H1 (cell line): ENCODE measurements at places on chromosomes 5 and 9. TPM values are rescaled to one million over a fixed set of nuclear protein-coding genes. Genes with fewer than 3 reads are reported as not detected.
A peak's percentile ranks its signal among the peaks of the same experiment; 100 is the strongest.

GRCh38 chr5:62606878-62607277 lies 28.3 kb downstream of the LRRC70 start:
- no peaks in the 10 kb centered on the region for H3K36me3 ChIP-seq
- no peak for DNase-seq
- no peak overlapping the region for H3K27ac ChIP-seq
- H3K4me3 ChIP-seq: no peak overlapping the region

GRCh38 chr9:7079051-7079450 lies 321.3 kb downstream of the KDM4C start:
- H3K36me3 ChIP-seq: no peaks in the 10 kb centered on the region; the same call in 1 of the 2 replicates
- H3K27ac ChIP-seq: no peak overlapping the region
- DNase-seq: no peak
- no peaks in the 10 kb centered on the region for H3K4me1 ChIP-seq

- H3K4me1 ChIP-seq: peaks cover 3% of the 10 kb centered on the region; the same call in 1 of the 2 replicates
- no peak overlapping the region for H3K4me3 ChIP-seq
- DNase-seq: no peak
- H3K27me3 ChIP-seq: no peaks in the 10 kb centered on the region
These were observed 88.9 kb downstream of the SNCAIP start for GRCh38 chr5:122400938-122401337.

DNA sequence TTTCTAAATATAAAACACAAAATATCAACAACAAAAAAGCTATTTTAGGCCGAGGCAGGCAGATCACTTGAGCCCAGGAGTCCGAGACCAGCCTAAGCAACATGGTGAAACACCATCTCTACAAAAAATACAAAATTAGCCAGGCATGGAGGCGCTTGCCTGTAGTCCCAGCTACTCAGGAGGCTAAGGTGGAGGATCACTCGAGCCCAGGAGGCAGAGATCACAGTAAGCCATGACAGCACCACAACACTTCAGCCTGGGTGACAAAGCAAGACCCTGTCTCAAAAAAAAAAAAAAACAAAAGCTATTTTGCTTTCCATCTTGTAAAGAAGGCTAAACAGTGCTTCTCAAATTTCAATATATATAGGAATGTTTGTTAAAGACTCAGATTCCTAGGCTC lies 11.3 kb downstream of the C5orf15 start:
- H3K27ac ChIP-seq: no peak overlapping the region
- no peaks in the 10 kb centered on the region for H3K27me3 ChIP-seq
- no peak for DNase-seq

- no peaks in the 10 kb centered on the region for H3K36me3 ChIP-seq
- DNase-seq: peak; percentile 36
- no peak overlapping the region for H3K4me3 ChIP-seq
- no peaks in the 10 kb centered on the region for H3K4me1 ChIP-seq
- no peak overlapping the region for H3K27ac ChIP-seq
These were observed 6.4 kb upstream of the ZFR start for GRCh38 chr5:32450952-32451351.

DNA sequence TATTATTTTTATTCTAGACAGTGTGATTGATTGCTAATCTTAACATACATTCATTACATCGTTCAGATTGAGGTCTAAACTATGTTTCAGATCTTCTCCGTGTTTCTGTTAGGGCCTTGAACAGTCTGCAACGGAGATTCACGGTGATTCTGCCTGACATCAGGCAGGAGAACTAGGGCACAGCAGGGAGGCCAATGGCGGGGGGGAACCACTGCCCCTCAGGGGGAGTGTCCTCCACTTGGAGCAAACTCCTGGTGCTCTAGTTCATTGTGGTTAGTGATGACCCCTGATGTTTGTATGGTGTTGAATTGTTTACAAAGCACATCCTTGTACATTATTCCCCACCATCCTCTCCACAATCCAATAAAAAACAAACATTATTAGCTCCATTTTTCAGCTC lies 173.5 kb downstream of the ZNF608 start:
- H3K27ac ChIP-seq: no peak overlapping the region
- H3K4me1 ChIP-seq: 0 out of 2 replicates have a peak, but pooled peaks cover 2% of the 10 kb centered on the region
- H3K4me3 ChIP-seq: no peak overlapping the region
- no peak for DNase-seq

DNA sequence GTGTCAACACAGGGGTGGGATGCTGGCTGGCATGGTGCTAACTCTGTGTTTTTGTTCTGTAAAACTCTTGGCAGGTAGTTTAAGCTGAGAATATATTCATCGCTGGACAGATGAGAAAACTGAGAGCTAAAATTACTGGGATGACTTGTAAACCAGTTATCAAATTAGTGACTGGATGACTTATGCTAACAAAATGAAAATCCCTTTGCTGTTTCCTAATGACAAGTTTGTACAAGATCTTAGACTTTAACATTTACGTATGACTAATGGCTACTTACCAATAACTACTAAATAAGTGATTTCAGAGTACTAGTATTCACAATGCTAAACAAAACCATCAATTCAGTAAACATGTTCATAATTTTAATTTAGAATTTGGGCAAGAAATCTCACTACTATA lies 854.8 kb upstream of the ARRDC3 start:
- no peak overlapping the region for H3K27ac ChIP-seq
- H3K4me3 ChIP-seq: no peak overlapping the region
- H3K36me3 ChIP-seq: no peaks in the 10 kb centered on the region
- no peaks in the 10 kb centered on the region for H3K4me1 ChIP-seq

GRCh38 chr5:172091956-172092732 lies 85.7 kb upstream of the FBXW11 start:
- H3K36me3 ChIP-seq: no peaks in the 10 kb centered on the region
- peaks cover 3% of the 10 kb centered on the region; the same call in 1 of the 2 replicates for H3K4me1 ChIP-seq
- H3K27me3 ChIP-seq: no peaks in the 10 kb centered on the region
- H3K27ac ChIP-seq: no peak overlapping the region

The SPATA31D1 gene
- total RNA-seq: not detected in 2 replicates

The ZNF782 gene
- total RNA-seq: 5.2 and 7.4 TPM in 2 replicates

- H3K36me3 ChIP-seq: no peaks in the 10 kb centered on the region
- no peak within 1 kb of the TSS for H3K27ac ChIP-seq
- peaks cover 28% of the 10 kb centered on the region for H3K27me3 ChIP-seq
- peak within 1 kb of the TSS; percentile 36 for H3K4me3 ChIP-seq
- no peak for DNase-seq
These were observed at the start of gene KCNIP1 for GRCh38 chr5:170503990-170504596. KCNIP1 (plus strand) TSS chr5:170504020.

GRCh38 chr9:80144856-80145255 lies 573.1 kb downstream of the TLE4 start:
- no peak overlapping the region for H3K27ac ChIP-seq
- H3K4me1 ChIP-seq: no peaks in the 10 kb centered on the region
- no peak for DNase-seq
- H3K36me3 ChIP-seq: no peaks in the 10 kb centered on the region

The C9orf40 gene
- 10.8 and 11.2 TPM in 2 replicates for total RNA-seq

GRCh38 chr9:126430124-126430523 lies 103.5 kb downstream of the MVB12B start:
- no peak overlapping the region for H3K27ac ChIP-seq
- no peaks in the 10 kb centered on the region for H3K36me3 ChIP-seq
- DNase-seq: no peak

DNA sequence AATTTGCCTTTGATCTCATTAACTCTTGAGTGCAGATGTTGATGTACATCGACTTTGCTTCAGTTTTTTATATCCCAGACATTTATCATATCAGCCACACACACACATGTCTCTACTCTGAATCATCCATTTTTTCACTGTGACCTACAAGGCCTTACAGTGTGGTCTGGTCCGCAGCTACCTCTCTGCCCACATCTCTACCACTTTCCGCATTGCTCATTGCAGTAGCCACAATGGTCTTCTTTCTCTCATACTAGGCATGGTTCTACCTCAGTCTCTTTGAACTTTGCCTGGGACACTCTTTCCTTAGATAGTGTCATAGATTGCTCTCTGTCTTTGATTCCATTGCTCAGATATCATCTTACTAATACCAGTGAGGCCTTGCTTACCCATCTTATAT lies 87.9 kb upstream of the FSD1L start:
- no peak overlapping the region for H3K27ac ChIP-seq
- H3K4me3 ChIP-seq: no peak overlapping the region
- DNase-seq: no peak
- H3K4me1 ChIP-seq: no peaks in the 10 kb centered on the region

The CD74 gene
- total RNA-seq: 45.9 and 48.6 TPM in 2 replicates

The FST gene
- 16.6 and 16.8 TPM in 2 replicates for total RNA-seq

The SNAPC4 gene
- 15.1 and 18.1 TPM in 2 replicates for total RNA-seq

DNA sequence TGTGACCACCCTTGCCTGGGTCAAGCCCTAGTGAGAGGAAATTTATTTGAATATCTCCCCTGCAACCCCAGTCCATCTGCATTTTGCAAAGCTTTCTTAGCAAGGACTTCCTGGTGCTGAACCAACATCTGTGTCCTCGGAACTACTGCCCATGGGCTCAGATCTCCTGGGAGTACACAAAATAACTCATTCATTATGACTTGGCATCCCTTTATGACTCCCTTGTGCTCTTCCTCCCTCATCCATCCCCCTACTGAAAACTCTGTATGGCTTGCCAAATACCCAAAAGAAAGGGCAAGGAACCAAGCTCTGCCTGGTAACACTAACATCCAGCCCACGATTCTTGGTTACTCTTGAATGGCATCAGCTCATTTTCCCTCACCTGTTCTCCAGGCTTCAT lies 368.5 kb downstream of the NTRK2 start:
- H3K4me3 ChIP-seq: no peak overlapping the region
- no peak for DNase-seq
- no peaks in the 10 kb centered on the region for H3K36me3 ChIP-seq
- no peak overlapping the region for H3K27ac ChIP-seq
- no peaks in the 10 kb centered on the region for H3K27me3 ChIP-seq
- no peaks in the 10 kb centered on the region; the same call in 1 of the 2 replicates for H3K4me1 ChIP-seq

- H3K36me3 ChIP-seq: no peaks in the 10 kb centered on the region
- H3K27ac ChIP-seq: no peak overlapping the region
- H3K27me3 ChIP-seq: no peaks in the 10 kb centered on the region
- no peak overlapping the region for H3K4me3 ChIP-seq
These were observed 191.3 kb downstream of the RGS3 start for GRCh38 chr9:113654605-113655428.

DNA sequence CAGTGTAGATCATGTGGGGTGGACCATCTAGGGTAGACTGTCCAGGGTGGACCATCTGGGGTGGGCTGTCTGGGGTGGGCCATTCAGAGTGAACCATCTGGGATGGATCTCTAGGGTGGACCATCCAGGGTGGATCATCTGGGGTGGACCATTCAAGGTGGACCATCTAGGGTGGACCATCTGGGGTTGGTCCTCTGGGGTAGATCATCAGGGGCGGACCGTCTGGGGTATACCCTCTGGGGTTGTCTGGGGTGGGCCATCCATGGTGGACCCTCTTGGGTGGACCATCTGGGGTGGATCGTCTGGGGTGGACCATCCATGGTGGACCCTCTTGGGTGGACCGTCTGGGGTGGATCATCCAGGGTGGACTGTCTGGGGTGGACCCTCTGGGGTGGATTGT lies 64.3 kb downstream of the KCNT1 start:
- H3K4me3 ChIP-seq: no peak overlapping the region
- no peaks in the 10 kb centered on the region for H3K36me3 ChIP-seq
- H3K27me3 ChIP-seq: no peaks in the 10 kb centered on the region
- no peak for DNase-seq

DNA sequence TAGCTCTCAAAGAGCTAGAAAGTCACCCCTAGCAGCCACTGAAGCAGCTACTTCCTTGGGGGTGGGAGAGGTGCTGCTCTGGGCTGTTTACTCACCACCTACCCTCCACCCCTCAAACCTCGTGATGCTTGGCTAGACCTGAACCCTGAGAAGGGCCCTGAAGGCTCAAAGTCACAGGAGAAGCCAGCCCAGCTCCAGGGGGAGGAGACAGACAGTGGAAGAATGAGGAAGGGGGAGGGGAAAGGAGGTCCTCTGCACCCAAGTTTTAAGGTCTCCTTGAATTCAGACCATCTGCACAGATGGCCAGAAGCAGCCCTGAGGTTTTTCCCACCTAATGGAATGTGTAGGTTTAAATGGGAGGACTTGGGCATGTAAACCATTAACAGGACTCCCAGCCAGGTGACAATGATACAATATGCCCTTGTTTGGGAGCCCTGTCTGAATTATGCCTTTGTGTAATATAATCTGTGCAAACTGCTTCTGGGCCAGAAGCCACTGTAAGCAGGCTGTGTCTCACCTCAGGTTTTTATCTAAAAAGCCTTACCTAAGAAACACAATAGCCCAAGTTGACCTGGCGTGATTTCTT lies 180.5 kb downstream of the PIK3R1 start:
- no peaks in the 10 kb centered on the region for H3K36me3 ChIP-seq
- no peaks in the 10 kb centered on the region for H3K27me3 ChIP-seq
- no peak overlapping the region for H3K27ac ChIP-seq
- H3K4me3 ChIP-seq: no peak overlapping the region

The ASPN gene
- total RNA-seq: not detected in 2 replicates

DNA sequence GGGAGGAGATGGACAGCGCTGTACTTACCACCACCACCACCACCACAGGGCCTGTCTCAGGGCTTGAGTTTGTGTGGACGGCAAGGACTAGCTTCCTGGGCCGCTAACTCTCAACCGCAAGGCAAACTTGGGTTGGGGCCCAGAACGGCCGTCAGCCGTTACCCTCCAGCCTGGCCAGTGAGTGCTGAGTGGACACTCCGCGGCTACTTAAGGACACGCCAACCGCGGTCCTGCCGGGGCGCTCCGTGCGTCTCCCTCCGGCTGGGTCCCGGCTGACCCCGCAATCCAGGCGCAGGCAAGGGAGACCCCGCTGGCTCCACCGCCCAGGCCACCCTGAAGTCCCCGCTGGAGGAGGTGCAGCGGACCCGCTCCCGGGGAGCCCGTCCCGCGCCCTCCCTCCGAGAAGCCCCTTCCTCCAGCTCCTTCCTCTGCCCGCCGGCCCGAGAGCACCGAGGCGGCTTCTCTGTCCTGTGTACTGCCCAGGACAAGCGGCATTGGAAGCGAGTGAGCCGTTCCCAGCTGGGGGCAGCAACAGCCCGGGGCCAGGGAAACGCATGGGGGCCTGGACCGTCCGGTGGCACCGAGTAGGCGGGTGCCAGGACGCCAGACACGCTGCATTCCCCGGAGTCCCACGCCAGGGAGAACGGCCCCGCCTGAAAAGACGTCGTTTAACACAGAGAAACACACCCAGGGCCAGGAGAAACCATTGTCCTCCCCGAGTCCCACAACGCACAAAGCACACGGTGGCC lies 46.6 kb downstream of the HABP4 start:
- H3K4me3 ChIP-seq: no peak overlapping the region
- peaks cover 2% of the 10 kb centered on the region; the same call in 1 of the 2 replicates for H3K36me3 ChIP-seq
- no peak for DNase-seq
- H3K27me3 ChIP-seq: no peaks in the 10 kb centered on the region
- H3K4me1 ChIP-seq: peaks cover 8% of the 10 kb centered on the region

The HSPB3 gene
- total RNA-seq: not detected in 2 replicates
